ENCODE measurements at places on chromosomes 11 and 22. TPM values are rescaled to one million over a fixed set of nuclear protein-coding genes. Genes with fewer than 3 reads are reported as not detected.

Gene OR10D3
- total RNA-seq = not detected

Gene NXPE1
- not detected for total RNA-seq

Gene SHANK2
- 2.0 TPM for total RNA-seq

Gene KREMEN1
- total RNA-seq = 10.6 TPM

Gene ANKK1
- 0.13 TPM for total RNA-seq

Gene KIF18A
- 0.32 TPM for total RNA-seq

Gene HEPN1
- not detected for total RNA-seq

Gene DBX1
- total RNA-seq = not detected

Gene MPZL2
- 36.8 TPM for total RNA-seq

Gene SLC15A3
- 47.4 TPM for total RNA-seq

Gene RAB39A
- 4.0 TPM for total RNA-seq

Gene PTPN5
- 1.1 TPM for total RNA-seq

Gene PNPLA3
- total RNA-seq = 0.93 TPM

DNA sequence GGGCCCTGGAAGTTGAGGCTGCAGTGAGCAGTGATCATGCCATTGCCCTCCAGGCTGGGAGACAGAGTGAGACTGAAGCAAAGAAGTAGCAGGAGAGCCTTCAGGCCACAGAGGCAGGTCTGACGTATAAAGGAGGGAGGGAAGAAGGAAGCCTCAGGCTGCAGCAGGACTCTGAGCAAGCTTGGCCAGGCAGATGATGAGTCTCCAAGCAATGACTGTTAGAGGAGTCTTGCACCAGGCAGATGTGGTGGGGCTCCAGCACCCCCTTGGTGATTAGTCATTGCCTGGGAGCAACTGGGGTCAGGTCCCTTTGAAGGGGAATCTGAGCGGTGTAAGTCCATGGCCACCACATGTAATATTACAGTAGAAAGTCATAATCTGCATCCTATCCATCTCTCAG is 36.6 kb upstream of the NFAM1 start:
- DNase-seq = no peak

DNA sequence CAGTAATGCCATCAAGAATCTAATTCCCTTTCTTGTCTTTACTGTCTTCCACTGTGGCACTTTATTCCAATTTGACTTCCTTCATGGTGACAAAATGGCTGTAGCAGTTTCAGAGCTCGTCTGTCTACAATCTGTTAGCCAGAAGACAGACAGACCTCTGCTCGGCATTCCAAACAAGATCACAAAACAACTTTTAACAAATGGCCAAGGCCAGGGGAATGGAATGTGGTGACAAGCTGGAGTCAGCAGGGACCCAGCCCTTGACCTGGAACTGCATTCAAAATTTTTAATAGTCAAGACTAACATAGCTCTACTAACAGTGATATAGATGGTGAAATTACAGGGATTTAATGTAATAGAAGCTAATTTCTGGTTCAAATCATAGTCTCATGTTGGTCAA is 637.2 kb downstream of the ETS1 start:
- DNase-seq = no peak

DNA sequence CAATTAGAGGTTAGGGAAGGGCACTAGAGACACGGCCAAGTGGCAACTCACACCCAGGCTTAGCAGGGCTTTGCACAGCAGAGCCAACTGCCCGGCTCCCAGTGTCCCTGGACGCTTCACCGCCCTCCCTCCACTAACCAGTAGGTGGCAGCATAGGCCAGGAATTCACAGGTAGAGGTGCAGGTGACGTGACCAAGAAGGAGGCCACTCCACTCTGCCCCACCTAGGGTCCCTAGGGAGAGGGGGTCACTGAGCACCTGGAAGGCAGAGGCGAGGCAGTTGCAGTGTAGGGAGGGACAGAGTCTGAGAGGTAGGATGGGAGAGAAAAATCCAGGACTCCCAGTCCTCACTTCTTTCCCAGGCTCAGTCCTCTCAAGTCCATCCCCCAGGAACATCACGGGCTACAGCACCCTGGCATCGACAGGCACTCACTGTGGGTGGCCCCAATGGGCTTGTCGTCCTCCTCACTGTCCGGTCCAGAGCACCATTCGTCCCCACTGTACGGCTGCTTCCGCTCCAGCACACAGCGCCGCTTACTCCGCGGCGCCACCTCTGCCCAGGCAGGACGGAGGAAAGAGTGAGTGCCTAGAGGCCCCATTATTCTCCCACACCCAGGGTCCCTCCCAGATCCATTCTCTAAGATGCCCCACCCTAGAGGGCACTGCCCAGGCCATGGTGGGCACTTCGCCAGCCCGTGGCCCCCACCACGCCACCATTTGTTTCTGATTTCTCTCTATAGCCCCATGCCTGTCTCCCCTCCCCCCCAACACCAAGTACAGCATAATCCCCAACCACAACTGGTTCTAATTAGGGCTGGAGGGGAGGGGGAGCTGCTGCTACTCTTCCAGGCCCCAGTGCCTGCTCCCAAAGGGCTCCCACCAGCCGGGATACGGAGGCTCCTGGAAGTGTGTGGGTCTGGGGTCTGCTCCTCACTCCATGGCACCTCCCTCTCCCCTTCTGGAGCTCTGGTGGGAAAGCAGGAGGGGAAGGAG is 18.4 kb downstream of the BCL9L start:
- no peak for DNase-seq

DNA sequence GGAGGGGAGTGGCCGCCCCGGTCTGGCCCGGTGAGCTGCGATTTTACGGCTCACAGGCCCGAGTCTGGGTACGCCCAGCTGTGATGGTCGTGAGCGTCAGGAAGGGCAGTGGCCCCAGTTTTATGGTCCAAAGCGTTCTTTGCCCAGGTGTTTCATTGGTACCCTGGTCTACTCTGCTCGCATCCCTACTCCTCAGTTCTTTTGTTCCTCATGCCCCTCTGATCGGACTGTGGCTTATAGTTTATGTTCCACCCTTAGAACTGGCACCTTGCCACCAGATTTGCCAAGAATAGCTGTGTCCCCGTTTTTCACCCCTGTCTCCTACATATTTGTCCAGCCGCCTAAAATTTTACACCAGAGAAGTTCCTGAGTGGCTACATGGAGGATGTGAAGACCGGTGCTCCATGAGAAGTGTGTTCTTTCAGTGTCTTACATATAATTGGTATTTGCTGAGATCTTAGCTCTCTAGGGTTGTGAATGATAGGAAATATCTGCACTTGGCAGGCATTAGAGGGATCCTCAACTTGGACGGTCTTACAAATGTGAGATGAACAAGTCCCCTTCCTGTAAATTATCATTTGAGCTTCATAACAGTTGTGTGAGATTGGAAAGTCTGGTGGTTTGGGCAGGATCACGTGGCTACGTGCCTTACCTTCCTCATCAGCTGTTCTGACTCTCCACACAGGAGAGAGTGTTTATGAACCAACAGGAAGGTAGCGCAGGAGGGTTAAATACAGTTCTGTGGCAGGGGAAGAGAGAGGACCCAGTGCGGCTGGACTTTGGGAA is 1.1 kb downstream of the PANX1 start:
- DNase-seq = no peak

GRCh38 chr22:26172389-26172990 is 3.2 kb downstream of the SEZ6L start:
- DNase-seq = no peak

GRCh38 chr22:33240888-33241475 is 182.8 kb upstream of the SYN3 start:
- no peak for DNase-seq

DNA sequence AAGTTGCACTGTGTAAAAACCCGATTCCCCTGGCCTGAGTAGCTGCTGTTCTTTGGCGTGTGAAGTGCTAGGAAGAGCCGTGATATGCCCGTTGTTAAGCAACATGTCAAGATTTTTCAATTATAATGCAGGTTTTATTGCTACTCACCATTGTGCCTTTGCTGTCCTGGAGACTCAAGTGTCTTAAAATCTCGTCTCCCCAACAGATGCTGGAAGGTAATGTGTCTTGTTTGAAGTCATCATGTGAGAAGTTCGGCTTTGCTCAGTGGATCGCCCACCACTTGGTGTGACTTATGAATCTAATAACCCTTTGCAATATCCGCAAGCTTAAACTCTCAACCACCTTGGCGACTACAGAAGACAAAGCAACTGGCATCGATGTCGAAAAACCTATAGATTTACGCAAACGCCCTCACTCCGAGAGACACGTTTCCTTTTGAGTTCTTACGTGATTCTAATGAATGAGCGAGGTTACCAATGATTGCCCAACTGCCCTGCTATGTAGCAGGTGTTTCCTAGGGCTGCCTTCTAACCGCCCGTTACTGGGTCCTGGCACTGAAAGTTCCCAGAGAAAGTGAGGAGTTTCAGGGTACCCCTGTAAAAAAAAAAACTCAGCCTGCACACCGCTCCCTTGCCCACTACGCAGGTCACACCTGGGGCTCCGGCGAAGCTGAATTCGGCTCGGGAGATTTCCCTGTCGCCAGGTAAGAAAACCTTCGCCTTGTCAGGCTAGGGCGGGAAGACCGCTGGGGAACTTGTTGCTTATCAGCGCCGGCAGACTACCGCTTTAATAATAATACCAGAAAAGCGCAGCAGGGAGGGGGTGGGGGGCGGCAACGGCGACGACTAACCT is 21.2 kb upstream of the BDNF start:
- DNase-seq = no peak

GRCh38 chr11:133386262-133386661 is 146.0 kb downstream of the OPCML start:
- no peak for DNase-seq

- DNase-seq = peak; percentile 60
Observed at GRCh38 chr22:48893288-48894063, 934.2 kb downstream of the BRD1 start.

- DNase-seq = no peak
Observed at GRCh38 chr11:103358251-103358650, 249.0 kb downstream of the DYNC2H1 start.

GRCh38 chr11:12453243-12453642 is 75.9 kb downstream of the PARVA start:
- no peak for DNase-seq

DNA sequence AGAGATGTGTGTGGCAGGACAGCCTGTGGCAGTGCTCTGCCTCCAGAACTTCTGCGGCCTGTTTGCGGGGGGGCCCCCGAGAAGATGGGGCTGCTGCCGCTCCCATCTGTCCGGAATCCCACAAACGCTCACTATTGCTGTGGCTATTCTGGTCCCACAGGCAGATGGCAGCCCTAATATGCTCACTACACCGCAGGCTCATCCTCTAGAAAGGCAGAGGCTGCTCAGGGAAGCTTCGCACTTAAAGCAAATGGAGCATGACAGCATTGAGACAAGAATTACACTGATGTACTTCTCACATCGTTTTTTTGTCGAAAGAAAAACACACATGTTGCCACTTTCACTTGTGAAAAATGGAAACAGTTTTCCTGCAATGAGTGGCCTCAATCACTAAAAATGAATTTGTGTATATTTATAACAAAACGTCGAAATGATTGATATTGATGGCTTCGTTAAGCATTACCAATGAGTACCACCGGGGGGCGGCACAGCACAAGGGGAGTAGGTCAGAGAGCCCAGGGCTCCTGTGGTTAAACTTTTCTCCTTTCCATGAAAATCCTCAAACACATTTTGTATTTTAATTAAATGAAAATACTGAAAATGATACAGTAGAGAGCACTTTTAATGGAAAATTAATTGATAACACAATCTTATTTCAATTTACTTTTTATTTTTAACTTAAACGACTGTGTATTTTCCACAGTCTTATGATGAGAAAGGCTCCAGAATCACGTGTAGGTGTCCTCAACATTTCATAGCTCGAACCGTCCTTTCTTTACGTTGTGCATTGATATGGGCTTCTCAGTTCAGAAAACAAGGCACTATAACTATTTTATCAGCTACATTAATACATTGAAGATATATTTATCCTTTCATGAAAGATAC is 69.1 kb downstream of the CTTN start:
- no peak for DNase-seq

DNA sequence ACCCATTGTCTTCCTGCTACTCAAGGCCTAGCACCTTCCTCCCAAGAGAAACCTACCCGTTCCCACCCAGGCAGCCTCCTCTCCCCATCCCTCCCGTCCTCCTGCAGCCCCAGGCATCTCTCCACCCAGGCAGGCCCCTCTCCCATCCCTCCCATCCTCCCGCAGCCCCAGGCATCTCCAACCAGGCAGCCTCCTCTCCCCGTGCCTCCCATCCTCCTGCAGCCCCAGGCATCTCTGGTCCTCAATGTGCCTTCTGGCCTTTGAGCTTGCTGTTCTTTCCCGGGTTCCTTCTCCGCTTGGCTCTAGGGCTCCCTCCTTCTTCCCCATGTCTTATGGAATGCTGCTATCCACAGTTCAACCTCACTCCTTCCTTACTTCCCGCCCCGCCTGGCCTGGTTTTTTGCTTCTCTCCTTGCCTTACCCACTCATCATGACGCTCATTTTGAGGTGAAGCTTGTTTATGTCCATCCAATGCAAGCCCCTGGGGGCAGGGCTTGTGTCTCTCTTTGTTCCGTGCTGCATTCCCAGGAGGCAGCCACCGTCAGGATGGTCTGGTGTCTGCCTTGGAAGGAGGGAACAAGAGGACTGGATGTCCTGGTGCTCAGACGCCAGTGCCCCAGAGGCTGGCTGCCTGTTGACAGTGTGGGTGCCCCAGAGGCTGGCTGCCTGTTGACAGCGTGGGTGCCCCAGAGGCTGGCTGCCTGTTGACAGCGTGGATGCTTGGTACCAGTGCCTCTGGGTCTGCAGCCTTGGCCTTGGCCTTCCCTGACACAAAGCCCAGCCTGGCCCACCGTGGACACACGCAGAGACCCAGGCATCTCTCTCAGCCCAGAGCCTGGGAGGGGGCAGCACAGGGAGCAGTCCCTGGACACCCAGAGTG is 815.7 kb downstream of the BRD1 start:
- DNase-seq = peak; percentile 73

DNA sequence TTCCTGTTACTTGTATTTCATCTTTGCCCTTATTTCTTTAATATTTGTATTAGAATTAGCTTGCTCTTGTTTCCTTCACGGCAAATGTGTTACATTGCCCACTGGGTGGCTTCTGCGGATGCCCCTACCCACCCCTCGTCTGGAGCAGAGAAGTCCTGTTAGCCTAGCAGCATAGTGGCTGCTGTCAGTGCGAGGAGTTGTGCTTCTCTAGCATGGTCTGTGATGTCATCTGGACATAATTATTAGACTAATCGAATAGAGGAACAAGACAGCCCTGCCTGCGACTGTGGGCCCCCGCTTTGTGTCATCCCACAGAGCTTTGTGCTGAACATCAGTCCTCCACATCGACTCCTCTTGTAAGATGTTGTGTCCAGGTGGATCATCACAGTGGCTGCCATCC is 74.5 kb downstream of the PPP6R3 start:
- no peak for DNase-seq

DNA sequence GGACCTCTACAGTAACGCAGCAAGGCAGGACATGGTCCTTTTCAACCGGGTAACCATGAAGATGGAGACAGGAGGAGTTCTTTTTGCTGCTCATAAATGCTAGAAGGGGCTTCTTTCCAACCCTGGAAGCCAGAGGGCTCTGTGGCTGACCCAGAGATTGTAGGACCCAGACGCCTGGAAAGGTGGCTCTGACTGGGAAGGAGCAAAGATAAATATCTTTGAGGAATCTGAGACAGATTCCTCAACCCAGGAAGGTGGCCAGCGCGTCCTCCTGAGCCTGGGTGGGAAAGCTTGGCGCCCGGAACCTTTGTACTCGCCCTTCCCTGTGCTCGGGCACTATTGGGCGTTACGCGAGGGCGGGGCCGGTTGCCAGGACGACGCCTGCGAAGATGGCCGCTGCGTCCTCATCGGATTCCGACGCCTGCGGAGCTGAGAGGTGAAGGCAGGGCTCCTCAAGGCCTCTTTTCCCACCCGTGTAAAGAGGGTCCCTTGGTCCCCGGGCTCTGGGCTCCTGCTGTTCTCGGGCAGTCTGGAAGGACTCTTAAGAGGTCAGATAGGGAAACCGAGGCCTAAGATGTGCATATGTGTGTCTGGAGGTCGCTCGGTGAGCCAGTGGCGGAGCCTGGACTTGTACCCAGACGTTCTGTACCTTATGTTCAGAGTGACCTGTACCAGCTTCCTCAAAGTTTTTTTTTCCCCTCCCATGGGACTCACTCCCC is at the start of gene BBS1:
Gene BBS1 (plus strand): TSS at position 365 of the 719 bp plus-strand sequence. CDS start 25 bp downstream, at position 390.
- DNase-seq = peak; percentile 95
